ENCODE measurements at places on chromosomes 13 and 19.

GRCh38 chr13:88651531-88651930 lies 980.4 kb downstream of the SLITRK5 start:
- DNase-seq, result no peak

- DNase-seq, result no peak
These were observed 48.6 kb upstream of the TCF3 start for GRCh38 chr19:1700733-1701663.

- DNase-seq, result no peak
These were observed 510.6 kb downstream of the MYO16 start for GRCh38 chr13:109140054-109140453.

DNA sequence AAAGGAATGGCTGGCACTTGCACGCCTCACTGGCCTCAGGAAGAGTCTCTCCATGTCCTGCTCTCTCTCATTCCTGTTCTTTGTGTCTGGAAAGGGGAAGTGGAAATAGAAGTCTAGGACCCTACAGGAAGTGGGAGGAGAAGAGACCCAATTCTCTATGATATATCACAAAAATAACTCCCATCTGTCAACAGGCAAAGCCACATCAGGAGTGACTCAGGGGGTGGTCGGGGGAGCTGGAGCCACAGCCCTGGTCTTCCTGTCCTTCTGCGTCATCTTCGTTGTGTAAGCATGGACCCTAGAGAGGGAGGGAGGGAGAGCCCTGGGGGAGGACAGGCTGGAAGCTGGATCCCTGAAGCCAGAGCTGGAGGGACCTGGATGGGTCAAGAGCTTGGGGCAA lies 3.0 kb downstream of the SIGLEC9 start:
- DNase-seq, result no peak

GRCh38 chr19:12886969-12887747 lies at the start of gene KLF1:
Gene KLF1 (minus strand): TSS chr19:12887201. CDS start chr19:12887140, 61 bp downstream.
- no peak for DNase-seq

DNA sequence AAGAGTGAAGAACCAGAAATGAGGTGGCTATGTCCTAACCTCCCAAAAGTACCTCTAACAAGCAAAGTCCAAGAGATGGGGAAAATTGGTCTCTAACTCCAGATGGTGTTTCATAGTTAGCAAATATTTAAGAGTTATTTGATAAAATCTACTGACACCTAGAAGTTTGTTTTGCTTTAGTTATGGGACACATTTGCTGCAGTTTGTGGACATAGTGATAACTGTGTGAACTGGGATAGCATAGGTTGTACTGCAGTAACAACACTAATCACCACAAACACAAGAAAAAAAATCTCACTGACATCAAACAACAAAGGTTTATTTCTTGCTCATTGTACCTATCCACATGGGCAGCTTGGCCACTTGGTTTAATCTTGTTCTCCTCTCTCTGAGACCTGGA lies 965.0 kb upstream of the SPRY2 start:
- no peak for DNase-seq

DNA sequence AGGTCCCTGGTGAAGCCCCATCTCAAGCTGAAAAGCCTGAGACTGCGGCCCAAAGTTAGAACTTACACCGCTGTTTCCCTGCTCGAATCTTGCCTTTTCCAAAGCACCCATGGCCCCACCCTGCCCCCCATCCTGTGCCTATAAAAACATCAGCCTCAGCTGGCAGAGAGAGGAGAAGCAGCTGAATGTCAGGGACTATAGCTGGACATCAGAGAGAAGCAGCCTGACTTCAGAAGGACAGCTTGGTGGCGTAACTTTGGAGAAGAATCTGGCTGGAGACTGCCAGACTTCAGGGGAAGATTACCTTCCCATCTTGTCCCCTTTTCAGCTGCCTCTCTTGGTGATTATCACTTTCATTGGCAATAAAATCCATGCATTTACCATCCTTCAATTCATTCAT lies 9.3 kb upstream of the RCBTB2 start:
- no peak for DNase-seq

- DNase-seq, result no peak
These were observed 3.1 kb downstream of the RPS16 start for GRCh38 chr19:39432677-39433025.

DNA sequence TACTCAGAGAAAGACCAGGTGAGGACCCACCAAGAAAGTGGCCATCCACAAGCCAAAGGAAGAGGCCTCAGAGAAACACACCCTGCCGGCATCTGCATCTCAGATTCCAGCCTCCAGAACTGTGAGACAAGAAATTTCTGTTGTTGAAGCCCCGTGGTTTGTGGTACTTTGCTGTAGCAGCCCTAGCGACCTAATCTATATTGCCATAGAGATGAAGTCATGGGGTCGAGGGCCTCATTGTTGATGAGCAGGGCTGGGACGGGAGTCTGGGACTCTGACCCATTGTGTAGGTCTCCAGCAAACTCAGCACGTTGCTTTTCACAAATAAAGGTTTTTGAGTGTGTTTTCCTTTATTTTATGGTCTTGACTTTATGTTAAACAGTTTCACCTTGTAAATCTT lies 174.9 kb downstream of the TNFSF13B start:
- no peak for DNase-seq

GRCh38 chr13:20142927-20143480 lies 17.8 kb downstream of the GJA3 start:
- no peak for DNase-seq

GRCh38 chr13:24306632-24307031 lies 2.7 kb upstream of the C1QTNF9 start:
- no peak for DNase-seq

DNA sequence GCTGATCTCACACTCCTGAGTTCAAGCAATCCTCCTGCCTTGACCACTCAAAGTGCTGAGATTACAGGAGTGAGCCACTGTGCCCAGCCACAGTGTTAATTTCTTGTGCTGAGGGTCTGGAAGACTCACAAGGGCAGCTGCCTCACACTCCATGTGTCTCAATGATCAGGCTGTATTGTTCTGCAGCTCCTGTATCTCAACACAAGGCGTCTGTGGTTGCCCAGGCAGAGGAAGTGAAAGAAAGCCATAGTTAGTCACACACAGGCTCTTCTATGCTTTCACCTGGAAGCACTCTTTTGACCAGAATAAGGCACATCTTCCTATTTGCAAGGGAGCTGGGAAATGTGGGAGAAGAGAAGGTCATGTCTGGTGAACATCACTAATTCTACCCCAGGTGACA lies 107.3 kb upstream of the ZNF507 start:
- peak; percentile 14 for DNase-seq

GRCh38 chr13:66344805-66345517 lies 885.2 kb downstream of the PCDH9 start:
- no peak for DNase-seq

- DNase-seq, result no peak
These were observed 45.0 kb upstream of the SLC15A1 start for GRCh38 chr13:98797456-98797855.

- DNase-seq, result no peak
These were observed 46.6 kb upstream of the C19orf12 start for GRCh38 chr19:29761575-29762232.

Data from MM.1S (cell line).